ENCODE measurements at places on chromosomes 12 and 14. TPM values are rescaled to one million over a fixed set of nuclear protein-coding genes. Genes with fewer than 3 reads are reported as not detected.

The KCNH5 gene
- total RNA-seq = under 0.01 TPM

The TBX3 gene
- total RNA-seq = 16.7 TPM

The INSM2 gene
- not detected for total RNA-seq

The OAS1 gene
- total RNA-seq = 8.9 TPM

The MYH7 gene
- total RNA-seq = 426 TPM

The MLXIP gene
- total RNA-seq = 10.4 TPM

The MDGA2 gene
- 2.1 TPM for total RNA-seq

The PAPLN gene
- 1.6 TPM for total RNA-seq

The IAPP gene
- not detected for total RNA-seq

The RD3L gene
- not detected for total RNA-seq

The PRH2 gene
- not detected for total RNA-seq

The SAMD15 gene
- not detected for total RNA-seq
